ENCODE measurements at places on chromosomes 1 and 21.

DNA sequence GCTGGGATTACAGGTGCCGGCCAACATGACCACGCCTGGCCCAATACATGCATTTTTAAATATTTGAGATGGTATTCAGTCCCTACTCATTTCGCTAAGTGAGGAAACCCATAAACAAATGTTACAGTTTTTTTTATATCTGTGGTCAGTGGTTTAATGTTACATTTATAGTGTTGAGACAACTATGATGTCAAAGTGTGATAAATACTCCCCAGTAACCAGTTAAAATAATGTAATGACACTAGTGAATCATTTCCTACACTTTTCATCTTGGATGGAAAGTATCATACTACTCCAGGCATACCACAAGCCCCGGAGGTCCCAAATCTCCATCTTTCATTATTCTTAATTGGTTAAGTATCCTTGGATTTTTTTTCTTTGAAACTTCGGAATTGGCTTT, 87.5 kb upstream of the KIF26B start:
- DNase-seq, result no peak

DNA sequence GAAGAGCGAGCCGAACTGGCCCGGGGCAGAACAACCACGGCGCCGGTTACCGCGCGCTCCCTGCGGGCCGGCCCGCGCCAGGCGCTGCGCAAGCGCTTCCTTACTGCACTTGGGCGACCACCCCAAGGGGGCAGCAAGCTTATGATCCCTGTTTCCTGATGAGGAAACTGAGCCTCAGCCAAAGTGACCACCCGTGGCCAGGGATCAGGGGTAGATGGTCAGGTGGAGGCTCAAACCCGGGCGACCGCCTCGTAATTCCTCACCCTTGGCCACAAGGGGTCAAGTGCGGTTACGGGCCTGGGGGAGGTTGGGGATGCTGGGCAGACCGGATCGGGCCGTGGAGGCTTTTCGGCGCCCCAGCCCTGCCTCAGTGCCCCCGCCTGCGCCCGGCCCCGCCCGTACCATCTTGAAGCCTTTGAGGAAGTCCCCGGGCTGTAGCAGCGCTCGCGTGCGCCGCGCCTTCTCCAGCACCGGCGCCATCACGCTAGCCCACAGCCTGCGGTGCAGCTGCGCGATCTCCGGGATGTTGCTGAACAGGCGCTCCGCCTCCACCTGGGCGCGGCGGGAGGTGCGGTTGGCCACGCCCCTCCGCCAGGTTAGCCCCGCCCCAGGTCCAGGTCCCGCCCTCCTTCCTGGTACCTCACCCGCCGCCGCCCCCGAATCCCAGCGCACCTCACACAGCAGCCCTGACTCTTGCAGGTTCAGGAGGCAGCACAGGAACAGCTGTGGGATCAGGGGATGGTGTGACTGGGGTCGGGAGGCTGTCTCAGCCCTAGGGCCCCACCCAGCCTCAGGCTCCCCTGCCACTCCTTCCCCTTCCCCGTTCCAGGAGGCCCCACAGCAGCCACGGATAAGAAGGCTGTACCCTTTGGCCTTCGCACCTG, 5.4 kb upstream of the TNFRSF25 start:
- DNase-seq, result no peak

DNA sequence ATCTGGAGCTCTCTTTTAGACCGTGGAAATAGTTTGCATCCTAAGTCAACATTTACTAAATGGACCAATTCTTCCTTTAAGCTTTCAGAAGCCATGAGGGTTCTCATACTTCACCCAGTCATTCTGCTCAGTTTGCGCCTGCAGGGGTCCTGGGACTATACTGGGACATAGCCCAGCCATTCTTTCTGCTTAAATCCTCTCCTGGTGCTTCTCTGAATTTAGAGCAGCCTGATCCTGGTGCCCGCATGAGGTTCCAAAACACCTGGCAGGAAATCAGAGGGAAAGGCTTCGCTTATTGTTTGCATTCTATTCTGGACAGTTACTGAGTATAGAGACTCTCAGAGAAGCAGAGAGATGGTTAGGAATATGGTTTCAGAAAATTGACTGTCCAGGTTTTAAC, 27.0 kb downstream of the TNN start:
- no peak for DNase-seq

GRCh38 chr1:234758851-234759250, 148.9 kb upstream of the IRF2BP2 start:
- no peak for DNase-seq

GRCh38 chr1:35569936-35570335, 3.2 kb upstream of the TFAP2E start:
- DNase-seq, result no peak

DNA sequence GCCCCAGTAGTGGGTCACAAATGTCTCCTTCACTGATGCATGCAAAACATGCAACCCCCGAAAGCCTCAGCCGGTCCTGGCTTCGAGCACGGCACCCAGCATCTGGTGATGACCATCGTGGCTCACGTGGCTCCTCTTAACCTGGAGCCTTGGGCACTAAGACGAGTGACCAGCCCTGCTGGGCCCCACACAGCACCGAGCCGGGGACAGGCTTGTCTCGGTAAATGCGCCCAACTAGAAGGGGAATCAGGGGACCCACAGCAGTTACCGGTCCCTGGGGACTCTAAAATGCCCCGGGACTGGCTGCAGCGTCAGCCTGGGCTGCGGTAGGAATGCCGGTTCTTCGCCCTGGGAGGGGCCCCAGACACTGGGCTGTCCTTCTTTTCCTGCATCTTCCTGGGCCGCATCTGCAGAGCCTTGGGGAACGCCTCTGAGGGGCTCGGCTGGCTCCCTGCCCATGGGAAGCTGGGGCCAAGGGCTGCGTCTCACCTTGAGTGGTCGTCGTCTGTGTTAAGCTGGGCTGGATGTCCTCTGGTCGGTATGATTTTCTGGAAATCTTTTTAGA, 13.1 kb upstream of the TTC34 start:
- no peak for DNase-seq
